ENCODE measurements at places on chromosomes 3 and 15.

DNA sequence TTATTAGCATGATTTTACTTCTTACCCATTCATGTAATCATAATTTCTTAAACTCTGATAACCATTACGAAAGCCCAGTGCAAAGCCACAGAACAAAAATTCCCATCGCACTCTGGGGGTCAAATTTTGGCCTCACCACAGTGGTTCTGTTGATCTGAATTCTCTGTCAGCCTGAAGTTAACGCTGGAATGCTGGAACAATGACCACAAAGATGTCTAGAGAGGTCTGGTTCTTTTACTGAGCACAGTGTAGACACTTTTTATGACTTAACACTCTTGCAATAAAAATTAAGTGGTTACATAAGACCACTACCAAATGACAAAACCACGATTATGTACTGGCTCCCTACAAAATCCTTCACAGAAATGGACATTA, 94.7 kb downstream of the PDZRN3 start:
- DNase-seq = no peak

- DNase-seq = no peak
Measured at GRCh38 chr15:61069394-61070075, 159.6 kb downstream of the RORA start.

GRCh38 chr15:53982876-53983275, 4.6 kb downstream of the UNC13C start:
- no peak for DNase-seq

- peak; percentile 90 for DNase-seq
Measured at GRCh38 chr15:59294574-59295260, 78.0 kb downstream of the MYO1E start.

GRCh38 chr15:44298878-44299277, 10.4 kb downstream of the GOLM2 start:
- DNase-seq = no peak

DNA sequence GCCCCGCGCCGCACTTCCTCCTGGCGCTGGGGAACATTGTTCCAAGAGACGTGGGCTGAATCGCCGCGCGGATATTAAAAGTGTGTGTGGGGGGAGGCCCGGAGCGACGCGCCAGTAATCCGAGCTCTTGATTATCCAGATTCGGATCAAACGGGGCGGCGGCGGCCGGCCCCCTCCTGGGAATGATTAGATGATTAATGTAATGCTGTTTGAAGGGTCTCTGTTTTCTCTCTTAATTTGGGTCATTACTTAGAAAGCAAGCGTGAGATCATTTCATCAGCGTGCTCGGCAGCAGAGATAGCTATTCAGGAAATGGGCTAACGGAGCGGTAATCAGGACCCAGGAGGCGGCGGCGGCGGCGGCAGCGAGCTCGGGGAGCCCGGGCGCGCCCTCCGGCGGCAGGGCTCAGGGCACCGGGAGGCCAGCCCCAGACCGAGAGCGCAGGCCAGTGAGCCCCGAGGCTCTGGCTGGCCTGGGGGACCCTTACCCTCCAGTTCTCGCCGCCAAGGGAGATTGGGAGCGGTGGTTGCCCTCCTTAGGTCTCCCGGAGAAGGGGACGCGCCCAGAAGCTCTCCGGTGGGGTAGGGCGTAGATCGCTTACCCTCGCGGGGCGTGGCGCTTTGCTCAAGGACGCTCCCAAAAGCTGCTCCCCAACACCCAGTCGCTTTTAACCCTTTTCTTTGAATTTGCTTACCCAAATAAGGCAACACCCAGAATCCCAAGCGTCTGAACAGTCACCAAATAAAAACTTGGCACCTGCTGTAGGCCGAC, 4.5 kb downstream of the FEZF2 start:
- DNase-seq = no peak

DNA sequence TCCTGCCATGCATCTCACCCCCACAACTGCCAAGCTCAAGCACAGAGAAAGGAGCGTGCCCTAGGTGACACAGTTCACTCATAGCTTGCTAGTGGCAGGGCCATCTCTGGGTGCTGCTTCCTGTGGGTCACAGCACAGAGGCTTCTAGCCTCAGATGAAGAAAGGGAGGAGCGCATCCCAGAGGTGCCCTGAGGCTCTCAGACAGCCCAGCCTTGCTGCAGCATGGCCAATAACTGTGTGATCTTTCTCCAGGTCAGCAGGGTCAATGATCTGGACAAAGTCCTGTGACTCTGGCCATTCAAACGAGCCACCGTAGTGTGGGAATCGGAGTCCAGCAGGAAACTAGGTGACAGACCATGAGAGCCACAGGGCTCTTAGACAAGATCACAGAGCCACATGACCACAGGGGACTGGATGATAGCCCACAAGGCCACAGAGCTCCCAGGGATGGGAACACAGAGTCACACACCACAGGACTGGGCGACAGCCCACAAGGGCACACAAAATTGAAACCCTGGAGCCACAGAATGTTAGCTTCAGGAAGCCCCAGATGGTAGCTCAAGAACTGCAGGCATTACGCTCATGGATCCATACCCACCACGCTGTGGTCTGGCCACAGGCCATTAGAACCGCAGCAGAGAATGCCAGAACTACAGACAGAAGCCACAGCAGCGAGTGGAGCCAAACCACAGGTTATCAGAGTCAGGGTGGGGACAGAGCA, 25.9 kb upstream of the GRIP2 start:
- DNase-seq = peak; percentile 11

DNA sequence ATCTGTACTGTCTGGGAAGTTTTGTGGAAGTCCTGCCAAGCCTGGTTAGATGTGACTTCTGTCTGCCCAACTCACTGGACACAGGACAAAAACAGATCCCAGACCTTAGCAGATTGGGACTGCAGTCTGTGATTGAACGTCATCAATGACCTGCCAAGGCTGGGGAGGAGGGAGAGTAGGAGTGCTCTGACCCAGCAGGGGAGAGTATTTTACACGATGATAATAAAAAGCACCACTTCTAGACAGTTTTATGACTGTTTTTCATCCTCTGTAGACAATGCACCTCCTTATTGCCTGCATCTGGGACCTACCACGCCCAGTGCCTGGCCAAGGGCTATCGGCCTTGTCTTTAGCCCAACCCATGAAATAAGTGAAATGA, 102.3 kb upstream of the NR2E3 start:
- DNase-seq = no peak

DNA sequence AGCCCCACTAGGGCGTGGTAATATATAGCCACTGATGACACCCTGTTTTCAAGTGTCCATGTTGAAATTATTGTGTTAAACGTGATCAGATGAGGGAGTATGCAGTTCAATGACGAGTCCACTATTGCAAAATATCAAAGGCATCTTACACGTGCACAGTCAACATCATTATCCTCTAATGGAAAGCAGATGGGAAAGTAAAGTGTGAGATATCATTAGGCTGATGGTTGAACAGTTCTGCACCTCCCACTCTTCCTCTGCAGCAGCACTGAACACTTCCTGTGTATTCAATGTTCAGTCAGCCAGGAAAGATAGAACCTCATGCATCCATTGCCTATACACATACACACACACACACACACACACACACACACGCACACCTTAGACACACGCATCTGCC, 431.8 kb upstream of the CCDC54 start:
- DNase-seq = peak; percentile 78

GRCh38 chr3:146052056-146052790, 108.8 kb downstream of the PLOD2 start:
- no peak for DNase-seq

DNA sequence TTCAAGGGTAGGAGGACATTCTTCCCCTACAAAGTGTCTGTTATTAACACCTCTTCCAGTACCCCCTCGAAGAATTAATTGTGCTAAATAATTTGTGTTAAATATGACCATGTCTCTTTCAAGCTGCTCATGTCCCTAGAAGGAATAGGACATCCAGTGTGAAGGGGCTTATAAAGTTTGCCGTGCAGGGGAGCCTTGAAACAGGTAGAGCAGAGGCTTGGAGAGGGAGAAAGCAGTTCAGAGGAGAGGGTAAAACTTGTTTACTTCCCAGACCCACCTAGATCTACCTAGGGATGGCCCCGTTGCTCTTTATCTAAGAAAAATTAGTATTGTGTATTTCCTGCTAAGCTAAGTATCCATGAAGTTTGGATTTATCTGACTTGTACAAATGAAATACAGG, 114.8 kb downstream of the CACNA2D3 start:
- DNase-seq = no peak

DNA sequence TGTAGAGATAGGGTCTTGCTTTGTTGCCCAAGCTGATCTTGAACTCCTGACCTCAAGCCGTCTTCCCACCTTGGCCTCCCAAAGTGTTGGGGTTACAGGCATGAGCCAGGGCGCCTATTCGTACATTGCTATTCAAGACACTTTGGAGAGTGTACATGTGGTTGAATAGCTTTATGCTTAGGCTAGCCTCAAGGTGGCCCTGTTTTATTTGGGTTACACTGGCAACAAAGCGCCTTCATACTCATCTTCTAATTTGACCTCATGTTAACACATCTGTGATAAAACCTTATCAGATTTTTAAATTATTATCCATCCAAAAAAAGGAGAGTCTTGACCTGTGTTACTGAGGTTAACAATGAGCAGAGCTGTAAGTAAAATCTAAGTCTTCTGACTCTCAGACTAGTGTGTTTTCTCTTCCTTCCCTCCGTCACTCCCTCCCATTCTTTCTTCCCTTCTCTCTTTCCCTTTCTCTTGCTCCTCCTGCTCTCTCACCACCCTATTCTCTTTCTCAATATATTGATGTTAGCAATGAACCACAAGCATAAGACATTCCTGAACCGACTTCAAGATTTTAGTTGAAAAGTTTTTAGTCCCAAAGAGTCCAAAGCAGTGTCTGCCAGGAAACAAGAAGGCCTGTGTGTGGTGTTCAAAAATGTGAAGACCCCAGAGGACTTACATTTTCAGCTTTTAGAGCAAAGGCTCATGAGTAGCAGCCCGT, 603.7 kb upstream of the CFAP20DC start:
- DNase-seq = no peak

GRCh38 chr3:192843723-192844485, 73.8 kb downstream of the MB21D2 start:
- DNase-seq = no peak

- DNase-seq = no peak
Measured at GRCh38 chr3:189389346-189389745, 217.6 kb downstream of the TPRG1 start.

DNA sequence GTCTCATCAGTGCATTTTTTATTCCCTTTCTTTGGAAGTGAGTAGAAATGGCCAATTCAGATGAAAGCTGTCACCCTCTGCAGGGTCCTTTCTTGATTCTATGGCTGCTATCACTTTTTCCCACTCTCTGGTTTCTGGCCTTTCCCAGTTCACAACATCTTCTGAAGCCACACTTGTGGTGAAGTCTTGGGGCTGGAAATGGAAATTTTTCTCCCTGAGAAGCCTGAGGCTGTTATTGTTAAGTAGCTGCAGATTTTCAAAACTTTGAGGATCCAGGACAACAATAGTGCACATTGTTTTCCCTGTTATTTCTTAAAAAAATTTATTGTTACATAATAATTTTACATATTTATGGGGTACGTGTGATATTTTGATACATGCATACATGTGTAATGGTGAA, 250.3 kb upstream of the RASGRP1 start:
- DNase-seq = no peak

- no peak for DNase-seq
Measured at GRCh38 chr3:90180096-90180495, 1072.7 kb downstream of the EPHA3 start.

GRCh38 chr15:85625856-85626255, 168.9 kb downstream of the KLHL25 start:
- no peak for DNase-seq

GRCh38 chr15:66941108-66941711, 124.2 kb upstream of the SMAD3 start:
- no peak for DNase-seq

DNA sequence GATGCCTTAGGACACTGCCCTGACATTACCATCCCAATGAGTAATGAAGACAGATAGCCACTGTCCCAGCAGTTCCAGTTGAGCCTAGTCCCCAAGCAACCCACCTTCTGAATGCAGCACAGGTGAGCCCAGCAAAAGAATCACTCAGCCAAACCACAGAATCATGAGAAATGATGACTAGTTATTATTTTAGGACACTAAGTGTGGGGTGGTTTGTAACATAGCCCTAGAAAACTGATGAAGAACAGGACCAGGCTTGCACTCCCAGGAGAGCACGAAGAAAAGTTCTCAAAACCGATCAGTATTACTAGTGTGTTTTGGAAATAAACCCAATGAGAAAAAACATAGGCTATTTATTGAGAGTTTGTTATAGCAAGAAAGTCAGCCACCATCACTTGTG, 129.6 kb upstream of the CNTN6 start:
- no peak for DNase-seq

- no peak for DNase-seq
Measured at GRCh38 chr3:13487403-13487802, 7.3 kb downstream of the HDAC11 start.

DNA sequence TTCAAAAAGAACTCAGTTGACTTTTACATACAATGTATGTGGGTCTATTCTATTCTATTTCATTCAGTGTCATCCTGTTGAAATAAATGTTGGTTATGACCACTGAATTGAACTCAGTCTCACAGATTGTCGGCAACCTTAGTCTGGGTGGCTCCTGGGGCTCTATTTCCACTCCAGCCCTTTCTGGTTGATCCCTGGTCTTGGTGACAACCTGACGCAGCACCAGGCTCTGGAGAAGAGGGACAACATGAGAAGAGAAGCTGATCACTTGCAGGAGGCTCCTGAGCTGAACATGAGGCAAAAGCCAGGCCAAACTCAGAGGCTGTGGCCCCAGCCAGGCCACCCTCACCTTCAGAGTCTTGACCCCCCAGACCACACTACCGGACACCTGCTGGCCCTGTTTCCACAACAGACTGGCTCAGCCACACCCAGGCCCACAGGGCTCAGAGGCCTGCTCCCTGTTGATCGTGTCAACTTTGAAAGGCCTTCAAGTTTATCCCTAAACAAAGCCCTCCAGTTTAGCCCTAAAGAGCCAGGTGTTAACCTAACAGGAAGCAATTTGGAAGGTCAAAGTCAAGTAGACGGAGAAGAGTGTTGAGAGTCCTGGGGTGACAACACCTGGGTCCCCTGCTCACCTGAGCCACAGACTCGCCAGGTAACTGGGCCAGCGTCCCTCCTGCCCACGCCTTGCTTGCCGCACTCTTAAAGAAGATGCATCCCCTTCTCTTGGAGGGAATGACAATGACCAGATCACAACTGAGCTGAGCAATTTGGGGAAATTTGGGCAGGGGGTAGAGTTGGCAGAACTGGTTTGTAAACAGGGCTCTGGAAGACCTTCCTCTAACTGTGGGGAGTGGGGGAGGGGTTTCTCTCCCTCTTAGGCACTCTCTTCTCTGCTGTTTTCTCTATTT, 15.4 kb upstream of the MUC20 start:
- DNase-seq = no peak

- DNase-seq = no peak
Measured at GRCh38 chr3:134364936-134365765, 9.1 kb downstream of the AMOTL2 start.

- DNase-seq = no peak
Measured at GRCh38 chr15:53836618-53837017, 77.2 kb upstream of the WDR72 start.

DNA sequence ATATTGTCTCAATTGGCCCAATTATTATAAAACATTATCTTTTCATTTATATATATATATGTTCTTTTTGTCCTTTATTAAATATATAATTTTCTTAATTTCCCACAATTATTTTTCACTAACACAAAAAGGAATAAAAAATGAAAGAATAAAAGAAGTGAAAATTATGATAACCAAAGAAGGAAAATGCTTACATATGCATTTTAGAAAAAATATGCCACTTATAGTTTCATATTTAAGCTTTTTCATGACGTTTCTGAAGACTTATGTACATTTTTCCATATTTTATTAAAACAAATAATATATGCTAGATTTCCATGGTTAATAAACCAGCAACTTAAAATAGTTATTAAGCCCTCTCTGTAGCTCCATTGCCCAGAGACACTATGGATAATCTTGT, 34.9 kb upstream of the ARHGEF26 start:
- no peak for DNase-seq

All from HS-5 (cell line).